ENCODE measurements at places on chromosomes 4 and X. TPM values are rescaled to one million over a fixed set of nuclear protein-coding genes. Genes with fewer than 3 reads are reported as not detected.

The NDST3 gene
- not detected for total RNA-seq

The AMOT gene
- total RNA-seq: 14.1 TPM

The GRXCR1 gene
- total RNA-seq: not detected

The SYTL5 gene
- total RNA-seq: 10.0 TPM

The ATP5ME gene
- 108 TPM for total RNA-seq

The SRD5A3 gene
- total RNA-seq: 14.4 TPM

The PRSS12 gene
- total RNA-seq: 3.6 TPM

The DCHS2 gene
- 2.8 TPM for total RNA-seq

Data from breast epithelium (tissue), 4 donors.